Naive thymus-derived CD4-positive, alpha-beta T cell (primary cell): ENCODE measurements at places on chromosomes 4 and X. TPM values are rescaled to one million over a fixed set of nuclear protein-coding genes. Genes with fewer than 3 reads are reported as not detected.

- no peaks in the 10 kb centered on the region for H3K4me1 ChIP-seq
- H3K27me3 ChIP-seq = no peaks in the 10 kb centered on the region
- no peak overlapping the region for H3K4me3 ChIP-seq
- DNase-seq = no peak
These were observed 403 bp upstream of the LGI2 start for GRCh38 chr4:25031077-25031621.

DNA sequence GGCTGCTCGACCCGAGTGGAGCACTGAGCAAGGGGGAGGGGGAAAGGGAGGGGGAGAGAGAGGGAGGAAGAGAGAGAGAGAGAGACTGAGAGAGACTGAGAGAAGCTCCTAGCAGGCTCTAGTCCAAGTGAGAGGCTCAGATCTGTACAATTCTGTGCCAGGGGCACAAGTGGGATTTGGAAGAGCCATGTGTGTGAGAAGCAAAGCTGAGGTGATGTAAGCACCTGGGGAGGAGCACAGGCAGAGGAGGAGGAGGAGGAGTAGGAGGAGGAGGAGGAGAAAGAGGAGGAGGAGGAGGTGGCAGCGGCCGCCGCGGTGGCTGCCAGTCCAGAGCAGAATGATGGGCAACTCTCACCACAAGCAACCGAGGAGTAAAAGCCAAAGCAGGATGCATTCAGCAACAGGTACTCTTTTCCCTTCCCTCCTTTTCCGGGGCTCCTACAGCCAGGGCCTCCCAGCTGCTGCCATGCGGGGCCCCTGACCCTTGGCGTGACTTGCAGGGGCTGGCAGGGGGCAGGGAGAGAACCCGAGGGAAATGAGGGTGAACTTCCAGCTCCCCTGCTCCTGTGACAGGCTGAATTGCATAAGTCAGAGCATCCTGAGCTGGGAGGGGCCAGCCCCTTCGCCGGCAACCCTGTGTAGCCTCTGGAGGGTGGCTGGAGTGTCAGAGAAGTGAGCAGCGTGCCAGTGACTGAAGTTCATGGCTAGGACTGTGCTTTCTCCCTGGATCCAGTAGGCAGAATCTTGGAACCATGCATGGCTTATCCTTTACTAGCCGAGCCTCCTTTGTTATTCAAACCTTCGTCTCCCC lies 62.2 kb downstream of the RTL5 start:
- no peaks in the 10 kb centered on the region for H3K4me1 ChIP-seq
- DNase-seq = no peak
- H3K27me3 ChIP-seq = no peaks in the 10 kb centered on the region
- H3K4me3 ChIP-seq = no peak overlapping the region

GRCh38 chr4:189313861-189314513 lies 626.7 kb upstream of the FRG1 start:
- H3K36me3 ChIP-seq = no peaks in the 10 kb centered on the region
- H3K4me3 ChIP-seq = no peak overlapping the region
- H3K27ac ChIP-seq = no peak overlapping the region
- H3K27me3 ChIP-seq = no peaks in the 10 kb centered on the region
- no peak for DNase-seq
- no peaks in the 10 kb centered on the region for H3K4me1 ChIP-seq

DNA sequence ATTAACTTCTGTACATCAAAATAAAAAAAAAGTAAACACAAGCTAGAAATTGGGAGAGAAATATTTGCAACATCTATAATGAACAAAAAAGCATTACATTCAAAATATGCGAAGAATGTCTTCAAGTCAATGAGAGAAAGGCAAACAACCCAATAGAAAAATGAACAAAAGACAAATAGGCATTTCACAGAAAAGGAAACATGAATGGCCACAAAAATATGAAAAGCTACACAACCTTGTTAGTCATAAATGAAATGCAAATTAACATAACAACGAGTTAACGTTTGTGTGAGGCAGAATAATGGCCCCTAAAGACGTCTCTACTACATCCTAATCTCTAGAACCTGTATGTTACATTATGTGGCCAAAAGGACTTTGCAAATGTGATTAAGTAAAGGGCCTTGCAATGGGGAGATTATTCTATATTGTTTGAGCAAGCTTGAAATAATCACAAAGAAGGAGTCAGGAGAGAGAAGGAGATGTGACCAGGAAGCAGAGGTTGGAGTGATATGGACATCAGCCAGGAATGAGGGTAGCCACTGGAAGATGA lies 86.8 kb downstream of the WDFY3 start:
- no peaks in the 10 kb centered on the region for H3K4me1 ChIP-seq
- DNase-seq = no peak
- no peaks in the 10 kb centered on the region for H3K27me3 ChIP-seq

- H3K27me3 ChIP-seq = no peaks in the 10 kb centered on the region
- H3K4me3 ChIP-seq = no peak overlapping the region
- H3K4me1 ChIP-seq = no peaks in the 10 kb centered on the region
- no peaks in the 10 kb centered on the region for H3K36me3 ChIP-seq
- no peak for DNase-seq
These were observed 134.3 kb downstream of the STK32B start for GRCh38 chr4:5185551-5185950.

DNA sequence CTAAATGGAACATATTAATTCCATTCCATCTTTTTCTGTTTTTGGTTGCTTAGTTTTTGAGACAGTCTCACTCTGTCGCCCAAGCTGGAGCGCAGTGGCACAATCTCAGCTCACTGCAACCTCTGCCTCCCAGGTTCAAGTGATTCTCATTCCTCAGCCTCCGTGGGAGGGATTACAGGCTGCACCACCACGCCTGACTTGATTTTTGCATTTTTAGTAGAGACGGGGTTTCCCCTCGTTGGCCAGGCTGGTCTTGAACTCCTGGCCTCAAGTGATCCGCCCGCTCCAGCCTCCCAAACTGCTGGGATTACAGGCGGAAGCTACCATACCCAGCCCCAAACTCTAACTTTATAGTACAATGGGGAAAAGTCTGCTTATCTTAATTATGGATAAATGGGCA lies 11.2 kb downstream of the HNRNPD start:
- peaks cover 64% of the 10 kb centered on the region for H3K4me1 ChIP-seq
- no peaks in the 10 kb centered on the region for H3K27me3 ChIP-seq
- no peak overlapping the region for H3K4me3 ChIP-seq
- H3K36me3 ChIP-seq = no peaks in the 10 kb centered on the region
- DNase-seq = no peak

DNA sequence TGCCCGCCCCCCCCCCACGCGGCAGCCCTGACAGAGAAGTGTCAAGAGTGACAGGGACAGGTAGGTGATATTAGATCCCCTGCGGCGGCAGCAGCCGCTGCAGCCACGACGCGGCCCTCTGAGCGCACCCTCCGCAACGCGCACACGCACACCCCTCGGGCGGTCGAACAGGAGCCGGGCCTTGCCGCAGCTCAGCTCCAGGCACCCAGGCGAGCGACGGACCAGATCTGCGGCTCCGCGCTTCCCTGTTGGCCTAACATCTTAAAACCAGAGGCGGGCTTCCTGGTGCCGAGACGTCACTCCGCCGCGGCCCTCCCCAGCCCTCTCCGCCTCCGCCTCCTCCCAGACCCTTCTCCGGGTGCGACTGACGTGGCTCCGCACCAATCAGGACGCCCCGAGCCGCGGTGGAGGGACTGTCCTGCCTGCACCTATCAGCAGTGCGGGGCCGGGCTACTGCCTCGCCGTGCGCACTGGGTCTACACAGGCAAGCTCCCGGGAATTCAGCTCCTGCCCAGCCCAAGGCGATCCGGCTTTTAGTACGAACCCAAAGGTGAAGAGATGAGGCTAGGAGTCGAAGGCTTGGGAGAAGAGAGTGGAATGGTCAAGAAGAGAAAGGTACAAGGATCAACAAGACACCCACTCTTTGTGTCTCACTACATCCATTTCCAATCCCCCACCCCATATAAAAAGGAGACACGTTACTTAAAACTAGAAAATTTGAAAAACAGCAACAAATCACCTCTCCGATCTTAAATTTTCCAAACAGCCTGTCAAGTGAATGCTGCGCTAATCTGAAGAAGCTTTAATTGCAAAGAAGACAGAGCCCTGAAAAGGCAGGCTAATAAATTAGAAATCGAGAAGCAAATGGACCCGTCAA lies at the start of gene PITX2:
Gene PITX2, minus strand, starts transcription at position 237 of the 877 bp plus-strand sequence. CDS start 617 bp downstream, outside the sequence.
- no peak within 1 kb of the TSS for H3K27ac ChIP-seq
- H3K4me3 ChIP-seq = no peak within 1 kb of the TSS
- no peaks in the 10 kb centered on the region for H3K4me1 ChIP-seq
- no peak for DNase-seq
- H3K27me3 ChIP-seq = peaks cover 14% of the 10 kb centered on the region

GRCh38 chr4:94304365-94304971 lies 38.2 kb downstream of the HPGDS start:
- H3K4me3 ChIP-seq = no peak overlapping the region
- no peaks in the 10 kb centered on the region for H3K36me3 ChIP-seq
- H3K27ac ChIP-seq = no peak overlapping the region
- peak; percentile 11 for DNase-seq

GRCh38 chrX:1323315-1323714 lies 13.3 kb upstream of the IL3RA start:
- peak; percentile 20 for DNase-seq
- no peaks in the 10 kb centered on the region for H3K36me3 ChIP-seq
- H3K4me1 ChIP-seq = no peaks in the 10 kb centered on the region
- no peak overlapping the region for H3K27ac ChIP-seq
- H3K27me3 ChIP-seq = no peaks in the 10 kb centered on the region

- no peak overlapping the region for H3K4me3 ChIP-seq
- no peak for DNase-seq
- H3K27ac ChIP-seq = no peak overlapping the region
- H3K27me3 ChIP-seq = no peaks in the 10 kb centered on the region
These were observed 92.3 kb downstream of the KCNIP4 start for GRCh38 chr4:21856301-21856700.

- H3K27ac ChIP-seq = no peak overlapping the region
- H3K27me3 ChIP-seq = no peaks in the 10 kb centered on the region
- peaks cover 8% of the 10 kb centered on the region for H3K4me1 ChIP-seq
- no peak for DNase-seq
- H3K36me3 ChIP-seq = no peaks in the 10 kb centered on the region
These were observed 102.1 kb downstream of the ANXA3 start for GRCh38 chr4:78653655-78654054.

- no peak overlapping the region for H3K4me3 ChIP-seq
- no peaks in the 10 kb centered on the region for H3K4me1 ChIP-seq
- no peak for DNase-seq
- no peaks in the 10 kb centered on the region for H3K27me3 ChIP-seq
These were observed 547.5 kb downstream of the SMARCA1 start for GRCh38 chrX:128975745-128976144.

DNA sequence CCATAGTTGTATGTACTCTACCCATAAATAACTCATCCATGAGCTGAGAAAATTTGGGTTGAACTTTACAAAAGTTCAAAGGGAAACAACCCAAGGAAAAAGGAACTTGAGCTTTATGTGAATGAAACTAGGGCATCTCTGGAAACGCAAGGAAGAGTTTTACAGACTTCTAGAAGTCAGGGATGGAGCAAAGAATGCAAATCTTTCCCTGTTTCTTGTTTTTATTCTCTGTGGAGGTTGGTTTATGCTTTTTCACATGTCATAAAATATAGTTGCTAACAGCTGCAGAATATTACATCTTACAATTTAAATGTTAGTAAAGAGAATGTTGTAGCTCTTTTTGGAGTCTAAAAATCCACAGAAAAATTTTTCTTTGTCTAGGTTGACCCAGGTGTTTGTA lies 754.1 kb downstream of the PCDH7 start:
- H3K27me3 ChIP-seq = no peaks in the 10 kb centered on the region
- H3K4me3 ChIP-seq = no peak overlapping the region
- H3K4me1 ChIP-seq = no peaks in the 10 kb centered on the region
- no peak overlapping the region for H3K27ac ChIP-seq

DNA sequence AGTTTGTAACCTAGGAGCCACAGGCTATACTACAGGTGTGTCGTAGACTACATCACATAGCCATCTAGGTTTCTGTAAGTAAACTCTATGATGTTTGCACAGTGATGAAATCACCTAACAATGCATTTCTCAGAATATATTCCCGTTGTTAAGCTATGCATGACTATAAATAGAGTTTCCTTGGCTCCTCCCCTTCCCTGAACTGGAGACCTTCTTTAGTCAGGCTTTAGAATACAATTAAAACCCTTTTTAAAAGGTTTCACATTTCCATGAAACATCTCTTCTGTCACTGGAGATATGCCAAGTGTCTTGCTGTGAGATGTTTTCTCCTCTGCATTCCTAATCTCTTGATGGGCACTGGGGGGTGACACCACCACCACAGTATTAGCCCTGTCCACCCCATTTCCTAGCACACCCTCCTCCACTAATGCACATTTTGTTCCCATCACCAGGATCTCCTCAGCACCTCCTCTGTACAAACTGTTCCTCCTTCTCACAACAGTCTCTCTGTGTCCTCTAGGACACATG lies 334.6 kb upstream of the CPEB2 start:
- H3K27ac ChIP-seq = no peak overlapping the region
- no peaks in the 10 kb centered on the region for H3K27me3 ChIP-seq
- H3K36me3 ChIP-seq = no peaks in the 10 kb centered on the region
- no peak overlapping the region for H3K4me3 ChIP-seq
- H3K4me1 ChIP-seq = no peaks in the 10 kb centered on the region

GRCh38 chr4:161486461-161486860 lies 677.3 kb downstream of the FSTL5 start:
- DNase-seq = no peak
- no peak overlapping the region for H3K27ac ChIP-seq
- no peak overlapping the region for H3K4me3 ChIP-seq
- H3K27me3 ChIP-seq = no peaks in the 10 kb centered on the region

DNA sequence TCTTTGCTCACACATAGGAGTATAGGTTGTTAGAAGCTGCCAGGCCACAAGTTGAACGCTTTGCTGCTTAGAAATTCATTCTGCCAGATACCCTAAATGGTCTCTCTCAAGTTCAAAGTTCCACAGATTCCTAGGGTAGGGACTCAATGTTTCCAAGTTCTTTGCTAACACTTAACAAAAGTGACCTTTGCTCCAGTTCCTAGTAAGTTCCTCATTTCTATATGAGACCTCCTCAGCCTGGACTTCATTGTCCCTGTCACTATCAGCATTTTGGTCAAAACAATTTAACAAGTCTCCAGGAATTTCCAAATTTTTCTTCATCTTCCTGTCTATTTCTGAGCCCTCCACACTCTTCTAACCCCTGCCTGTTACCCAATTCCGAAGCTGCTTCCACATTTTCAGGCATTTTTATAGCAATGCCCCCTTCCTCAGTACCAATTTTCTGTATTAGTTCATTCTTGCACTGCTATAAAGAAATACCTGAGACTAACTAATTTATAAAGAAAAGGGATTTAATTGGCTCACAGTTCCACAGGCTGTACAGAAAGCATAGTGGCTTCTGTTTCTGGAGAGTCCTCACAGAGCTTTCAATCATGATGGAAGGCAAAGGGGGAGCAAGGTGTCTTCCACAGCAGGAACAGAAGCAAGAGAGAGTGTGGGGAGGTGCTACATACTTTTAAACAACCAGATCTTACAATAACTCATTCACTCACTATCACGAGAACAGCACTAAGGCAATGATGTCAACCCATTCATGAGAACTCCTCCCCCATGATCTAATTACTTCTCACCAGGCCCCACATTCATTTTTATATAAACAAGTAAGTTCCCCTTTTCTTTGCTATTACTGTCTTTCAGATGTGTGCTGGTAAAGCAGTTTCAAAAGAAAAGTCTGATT lies 11.5 kb upstream of the TLR1 start:
- no peaks in the 10 kb centered on the region for H3K4me1 ChIP-seq
- no peak overlapping the region for H3K4me3 ChIP-seq
- H3K36me3 ChIP-seq = no peaks in the 10 kb centered on the region
- no peak overlapping the region for H3K27ac ChIP-seq
- H3K27me3 ChIP-seq = no peaks in the 10 kb centered on the region
- DNase-seq = no peak

MAGEB2 gene
- not detected for polyA plus RNA-seq

GUCY1B1 gene
- not detected for polyA plus RNA-seq

METTL14 gene
- polyA plus RNA-seq = 32.7 TPM

HEPH gene
- not detected for polyA plus RNA-seq

PAGE2 gene
- polyA plus RNA-seq = not detected

CT45A5 gene
- not detected for polyA plus RNA-seq

UGT2B17 gene
- not detected for polyA plus RNA-seq

KLHL13 gene
- 1.8 TPM for polyA plus RNA-seq

EPHA5 gene
- not detected for polyA plus RNA-seq
